ENCODE measurements at places on chromosomes 6 and 20.

GRCh38 chr20:10060226-10060625, 25.4 kb downstream of the ANKEF1 start:
- DNase-seq = no peak

DNA sequence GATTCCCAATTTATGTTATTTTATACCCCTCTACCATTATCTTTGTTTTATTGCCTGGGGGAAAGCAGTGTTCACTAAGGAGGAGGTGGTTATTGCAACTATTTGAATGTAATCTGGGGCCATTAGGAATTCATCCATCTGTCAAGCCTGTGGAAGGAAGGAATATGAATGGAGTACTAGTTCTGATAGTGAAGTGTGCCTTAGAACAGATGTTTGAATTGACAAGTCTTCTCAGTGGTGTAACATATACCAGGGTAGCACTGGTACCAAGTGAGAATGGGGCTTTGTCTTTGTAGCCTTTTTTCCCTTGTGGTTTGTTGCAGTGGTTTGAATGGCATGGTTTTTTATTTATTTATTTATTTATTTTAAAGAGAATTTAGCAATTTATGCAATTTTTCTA, 27.9 kb upstream of the HDAC2 start:
- DNase-seq = no peak

- DNase-seq = no peak
These were observed 650.6 kb upstream of the ARID1B start for GRCh38 chr6:156126535-156126934.

DNA sequence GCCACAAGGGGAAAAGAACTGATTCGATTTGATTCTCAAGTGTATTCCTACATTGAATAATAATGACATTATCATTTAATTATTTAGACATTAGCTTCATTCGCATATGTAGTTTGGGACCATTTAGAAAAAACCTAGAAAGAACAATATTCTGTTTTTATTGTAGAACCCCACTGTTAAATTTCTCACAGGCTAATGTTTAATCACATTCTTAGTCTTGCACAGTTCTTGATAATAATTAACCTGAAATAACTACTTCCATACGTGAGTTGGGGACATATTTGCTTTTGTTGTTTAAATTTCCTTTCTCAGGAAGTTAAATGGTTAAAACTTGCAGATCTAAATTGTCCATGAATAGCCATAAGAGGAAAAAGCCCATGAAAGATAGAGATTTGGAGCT, 275.2 kb downstream of the TFAP2B start:
- DNase-seq = no peak

GRCh38 chr6:25962149-25963127, at the start of gene TRIM38:
TSS of gene TRIM38 (plus strand) at chr6:25962802. CDS start at chr6:25966523, 3,721 bp downstream.
- DNase-seq = peak; percentile 71

DNA sequence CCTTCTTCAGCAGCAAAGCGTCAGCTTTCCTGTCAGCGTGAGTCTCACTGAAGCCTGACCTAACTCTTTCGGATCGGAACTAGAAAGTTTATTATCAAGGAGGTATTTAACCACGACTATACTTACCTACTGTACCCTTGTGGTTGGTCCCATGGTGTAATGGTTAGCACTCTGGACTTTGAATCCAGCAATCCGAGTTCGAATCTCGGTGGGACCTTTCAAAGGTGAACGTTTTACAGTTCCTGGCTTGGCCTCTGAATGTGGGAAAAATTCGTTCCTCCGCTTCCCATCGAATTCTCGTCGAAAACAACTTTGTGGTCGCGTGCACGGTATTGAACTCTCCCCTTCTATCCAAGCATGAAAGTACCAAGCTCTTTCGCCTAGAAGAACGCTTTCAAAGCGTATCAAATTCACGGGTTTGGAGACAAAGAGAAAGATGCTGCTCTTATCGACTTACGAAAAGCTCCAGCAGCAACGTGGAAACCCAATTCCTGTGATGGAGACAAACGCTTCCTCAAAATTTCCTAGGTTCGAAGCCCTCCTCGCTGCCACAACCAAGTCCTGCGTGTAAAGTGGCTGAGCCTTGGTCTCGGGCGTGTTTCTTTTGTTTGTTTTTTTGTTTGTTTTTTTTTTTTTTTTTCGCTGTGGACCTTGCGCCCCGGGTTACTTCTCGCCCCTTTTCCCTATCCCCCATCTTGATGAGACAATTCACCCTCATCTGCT, 63.7 kb downstream of the GPX5 start:
- no peak for DNase-seq

DNA sequence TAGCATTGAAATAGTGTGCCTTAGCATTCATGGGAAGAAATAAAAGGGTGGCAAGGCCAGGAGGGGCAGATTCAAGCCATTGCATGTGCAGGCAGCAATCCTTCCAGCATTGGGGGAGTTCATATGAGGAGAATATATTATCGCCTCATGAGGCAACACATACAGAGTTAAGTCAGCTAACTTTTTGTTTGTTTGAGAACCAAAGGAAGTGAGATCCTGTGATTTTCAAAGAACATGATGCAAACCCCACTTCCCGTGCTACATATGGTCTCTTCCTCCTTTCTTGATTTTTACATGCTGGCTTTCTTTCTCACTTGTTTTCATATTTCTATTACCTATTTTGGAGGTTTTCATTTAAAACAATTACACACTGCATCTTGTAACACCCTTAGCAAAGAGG, 579.7 kb upstream of the ARID1B start:
- no peak for DNase-seq

- DNase-seq = no peak
These were observed 43.2 kb upstream of the OSTM1 start for GRCh38 chr6:108117427-108118358.

DNA sequence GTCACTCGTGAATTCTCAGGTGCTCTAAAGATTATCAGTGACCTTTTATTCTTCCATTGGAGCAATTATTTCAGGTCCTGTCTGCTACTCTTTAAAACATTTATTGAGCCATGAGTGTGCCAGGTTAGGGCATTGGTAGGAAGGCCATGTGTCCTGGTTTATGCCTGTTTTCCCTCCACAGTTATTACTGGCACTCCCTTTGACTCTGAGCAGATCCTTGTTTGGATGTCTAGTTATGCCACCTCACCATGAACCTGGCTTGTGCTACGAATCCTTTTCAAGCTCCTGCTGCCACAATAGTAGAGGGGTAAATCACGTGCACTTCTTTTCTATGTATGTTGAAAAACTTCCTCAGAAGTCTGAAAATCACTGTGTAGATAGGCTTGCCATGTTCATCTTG, 27.4 kb downstream of the CRYBG1 start:
- no peak for DNase-seq

DNA sequence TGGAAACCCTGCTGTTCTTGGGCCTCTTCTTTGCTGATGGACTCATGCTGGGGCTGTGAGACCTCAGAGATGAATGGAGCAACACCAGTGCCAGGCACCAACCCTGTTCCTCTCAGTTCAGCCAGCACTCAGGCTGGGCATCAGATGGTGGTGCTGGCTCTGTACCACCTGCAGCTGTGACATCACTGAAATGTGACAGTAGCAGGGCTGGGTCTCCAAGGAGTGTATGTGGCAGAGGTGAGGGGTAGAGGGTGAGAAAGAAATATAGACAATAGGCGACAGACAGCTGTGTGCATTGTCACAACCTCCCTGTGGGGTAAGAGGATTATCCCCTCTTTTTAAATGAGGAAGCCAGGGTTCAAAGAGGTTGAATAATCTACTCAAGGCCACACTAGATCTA, at the start of gene TP53TG5:
TP53TG5 (minus strand) TSS at position 135 of the 400 bp plus-strand sequence; CDS start at position 46, 89 bp downstream.
- no peak for DNase-seq

- no peak for DNase-seq
These were observed 48.4 kb upstream of the DSN1 start for GRCh38 chr20:36821964-36822437.

- DNase-seq = no peak
These were observed 125.6 kb downstream of the MAFB start for GRCh38 chr20:40563296-40563950.

DNA sequence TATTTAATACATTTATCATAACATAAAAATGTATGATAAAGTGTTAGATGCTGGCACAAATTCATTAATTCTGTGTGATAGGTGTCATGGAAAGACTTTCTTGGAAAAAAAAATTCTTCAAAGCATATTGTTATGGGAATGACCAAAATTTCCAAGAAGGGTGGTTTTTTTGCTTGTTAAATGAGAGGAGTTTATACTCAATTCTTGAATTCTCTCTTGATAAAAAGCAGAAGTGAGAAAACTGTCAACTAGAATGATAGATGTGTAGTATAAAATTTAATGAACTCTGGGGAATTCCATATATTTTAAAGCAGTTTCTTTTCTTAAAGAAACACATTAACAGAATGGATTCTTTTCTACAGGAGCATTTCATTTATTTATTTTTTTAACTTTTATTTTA, 62.0 kb upstream of the SNAP91 start:
- no peak for DNase-seq

DNA sequence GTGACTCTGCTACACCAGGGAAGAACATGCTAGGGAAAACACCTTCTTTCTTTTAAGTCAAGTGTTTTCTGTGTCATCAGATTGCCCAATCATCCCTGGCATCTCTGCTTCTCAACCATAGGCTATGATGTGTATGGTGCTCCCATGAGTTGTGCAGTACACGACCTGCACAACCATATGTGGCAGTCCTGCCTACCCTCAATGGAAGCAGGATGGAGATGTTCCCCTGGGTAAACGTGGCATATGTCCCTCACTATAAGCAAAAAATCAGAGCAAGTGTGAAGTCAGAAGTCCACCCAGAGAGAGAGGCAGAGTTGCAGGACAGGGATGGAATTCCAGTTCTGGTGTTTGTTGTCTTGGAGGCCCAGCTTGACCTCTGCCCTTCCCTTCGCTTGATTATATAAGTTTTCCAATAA, 10.3 kb upstream of the SNHG17 start:
- DNase-seq = no peak

GRCh38 chr6:156582509-156582992, 194.6 kb upstream of the ARID1B start:
- DNase-seq = no peak

GRCh38 chr20:57040924-57041323, 225.5 kb downstream of the BMP7 start:
- no peak for DNase-seq

GRCh38 chr6:134138226-134138975, 86.0 kb upstream of the SLC2A12 start:
- no peak for DNase-seq

GRCh38 chr6:70131528-70131927, 171.4 kb downstream of the COL9A1 start:
- no peak for DNase-seq

- no peak for DNase-seq
These were observed 41.9 kb downstream of the UTRN start for GRCh38 chr6:144327081-144327480.

DNA sequence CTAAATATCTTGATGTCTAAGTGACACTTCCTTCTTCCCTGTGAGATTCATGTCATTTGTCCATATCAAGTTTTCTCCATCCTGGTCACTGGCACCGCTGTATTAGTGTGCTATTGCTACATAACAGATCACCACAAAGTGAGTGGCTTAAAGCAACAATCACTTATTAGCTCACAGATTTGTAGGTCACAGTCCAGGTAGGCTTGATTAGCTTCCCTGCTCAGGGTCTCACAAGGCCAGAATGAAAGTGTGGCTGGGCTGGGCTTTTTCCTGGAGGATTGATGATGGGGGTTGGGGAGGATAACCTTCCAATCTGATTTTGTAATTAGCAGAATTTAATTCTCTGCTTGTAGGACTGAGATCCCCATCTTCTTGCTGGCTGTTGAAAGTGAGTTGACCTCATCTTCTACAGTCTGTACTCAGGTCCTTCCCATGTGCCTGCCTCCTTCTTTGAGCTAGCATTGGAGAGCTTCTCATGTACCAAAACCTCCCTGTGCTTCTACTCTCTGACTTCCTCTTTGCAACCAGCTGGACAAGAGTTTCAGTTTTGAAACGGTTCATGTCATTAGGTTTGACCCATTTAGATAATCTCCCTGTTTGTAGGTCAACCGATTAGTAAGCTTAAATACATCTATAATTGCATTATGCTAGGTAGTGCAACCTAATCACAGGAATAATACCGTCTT, 152.4 kb upstream of the MAN1A1 start:
- no peak for DNase-seq

DNA sequence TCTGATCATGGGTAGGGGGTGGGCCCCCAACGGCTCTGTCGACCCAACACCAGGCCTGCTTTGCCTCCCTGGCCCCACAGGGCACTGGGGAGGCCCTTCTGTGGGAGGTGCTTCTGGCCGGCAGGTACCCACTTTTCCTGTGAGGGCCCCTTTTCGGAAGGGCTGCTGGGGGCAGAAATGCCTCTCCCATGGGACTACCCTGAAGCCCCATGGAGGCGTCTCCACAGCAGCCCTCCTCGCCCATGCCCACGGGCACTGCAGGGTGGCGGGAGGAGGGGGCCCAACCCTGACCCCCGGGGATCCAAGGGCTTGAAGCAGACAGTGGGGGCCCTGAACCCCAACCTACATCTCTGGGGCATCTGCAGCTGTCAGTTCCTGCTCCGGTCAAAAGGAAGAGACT, 2.3 kb downstream of the BIRC7 start:
- no peak for DNase-seq

DNA sequence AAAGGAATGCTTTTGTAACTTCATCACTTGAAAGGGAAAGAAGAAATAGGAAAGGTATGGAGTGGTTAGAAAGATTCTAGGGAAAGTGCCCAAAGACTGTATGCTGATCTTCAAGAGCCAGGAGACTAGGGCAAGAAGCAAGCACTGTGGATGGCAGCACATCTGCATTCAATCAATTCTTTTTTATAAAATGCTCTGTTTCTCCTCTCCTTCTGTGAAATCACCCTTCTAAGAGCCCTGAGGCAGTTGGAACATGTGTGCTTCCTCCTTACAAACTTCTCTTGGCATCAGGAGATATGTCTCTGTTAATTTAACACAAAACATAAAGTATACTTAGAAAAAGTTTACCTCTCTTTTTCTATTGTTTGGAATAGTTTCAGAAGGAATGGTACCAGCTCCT, 1162.2 kb upstream of the GJE1 start:
- no peak for DNase-seq

DNA sequence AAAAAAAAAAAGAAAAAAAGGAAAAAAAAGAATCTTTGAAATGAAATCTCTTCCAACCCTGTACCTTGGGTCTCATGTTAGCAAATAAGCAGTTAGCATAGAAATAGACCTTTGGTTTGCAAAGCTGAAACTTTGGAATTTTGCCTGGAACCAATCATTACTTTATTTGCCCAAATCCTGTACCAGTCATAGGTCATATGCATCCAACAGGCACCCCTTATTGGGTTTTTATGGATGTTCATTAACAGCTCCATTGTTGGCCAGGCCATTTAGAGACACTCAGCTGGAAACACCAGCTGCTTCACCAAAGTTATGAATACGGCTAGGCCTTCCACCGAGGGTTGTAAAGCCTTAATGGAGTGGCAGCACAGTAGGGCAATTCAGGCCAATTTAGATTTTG, 53.0 kb downstream of the ALDH8A1 start:
- no peak for DNase-seq

- DNase-seq = no peak
These were observed 62.1 kb downstream of the OLIG3 start for GRCh38 chr6:137432054-137432611.

GRCh38 chr6:95786802-95787201, 209.5 kb downstream of the MANEA start:
- DNase-seq = no peak

DNA sequence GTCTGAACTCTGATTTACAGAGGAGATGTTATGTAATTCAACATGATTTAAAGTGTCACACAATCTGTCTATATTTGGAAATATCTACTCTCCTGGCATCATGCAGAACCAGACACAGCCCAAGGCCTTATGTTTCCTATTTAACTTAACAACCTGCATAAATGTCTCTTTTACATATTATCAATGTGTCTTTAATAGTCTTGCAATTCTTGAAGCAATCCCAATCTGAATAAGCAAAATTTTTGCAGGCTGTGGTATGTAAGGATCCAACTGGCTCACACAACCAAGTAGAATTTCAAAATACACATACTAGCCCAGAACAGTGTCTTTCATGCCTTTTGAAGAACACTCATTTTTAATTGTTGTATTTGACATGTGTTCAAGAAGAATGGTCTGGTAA, 443.2 kb downstream of the MAFB start:
- no peak for DNase-seq
